ENCODE measurements at places on chromosomes 12 and 14.

DNA sequence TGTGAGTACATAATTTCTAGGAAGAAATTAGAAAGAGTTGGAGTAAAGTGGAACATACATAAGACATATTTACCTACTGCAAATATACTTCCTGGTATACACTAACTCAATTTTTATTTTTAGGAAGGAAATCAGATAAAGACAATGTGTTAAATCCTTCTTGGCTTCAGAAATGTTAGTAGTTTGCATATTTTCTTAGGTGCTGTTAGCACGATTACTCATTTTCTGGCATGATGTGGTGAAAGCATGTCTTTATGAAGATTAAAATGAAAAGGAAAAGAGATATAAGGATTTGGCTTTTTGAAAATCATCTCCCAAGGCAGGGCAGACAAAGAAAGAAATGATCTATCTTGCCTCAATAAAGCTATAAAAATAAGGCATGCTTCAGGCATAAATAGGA, 287.6 kb upstream of the E2F7 start:
- no peak for DNase-seq

- DNase-seq, result no peak
Measured at GRCh38 chr14:101083564-101084435, 180.3 kb upstream of the RTL1 start.

GRCh38 chr12:124764870-124765580, 98.6 kb downstream of the SCARB1 start:
- no peak for DNase-seq

DNA sequence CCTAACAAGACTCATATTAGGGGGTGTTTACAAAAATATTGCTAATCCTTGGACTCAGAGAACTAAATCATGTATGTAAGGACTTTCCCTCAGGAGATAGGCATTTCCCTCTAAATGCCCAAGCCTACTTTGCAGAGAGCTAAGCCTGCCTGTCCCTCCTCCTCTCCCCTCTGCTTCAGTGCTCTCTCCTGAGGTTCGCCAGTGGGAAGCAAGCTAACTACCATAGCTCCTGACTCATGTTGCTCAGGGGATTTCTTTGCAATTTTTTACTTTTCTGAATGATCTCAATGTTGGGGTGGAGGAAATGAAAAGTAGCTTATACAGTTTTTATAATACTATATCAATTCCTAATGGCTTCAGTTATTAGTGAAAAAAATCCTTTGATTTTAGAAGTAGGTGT, 29.6 kb downstream of the IFT43 start:
- DNase-seq, result no peak

- no peak for DNase-seq
Measured at GRCh38 chr14:21846227-21846885, 172.7 kb upstream of the OR4E1 start.

DNA sequence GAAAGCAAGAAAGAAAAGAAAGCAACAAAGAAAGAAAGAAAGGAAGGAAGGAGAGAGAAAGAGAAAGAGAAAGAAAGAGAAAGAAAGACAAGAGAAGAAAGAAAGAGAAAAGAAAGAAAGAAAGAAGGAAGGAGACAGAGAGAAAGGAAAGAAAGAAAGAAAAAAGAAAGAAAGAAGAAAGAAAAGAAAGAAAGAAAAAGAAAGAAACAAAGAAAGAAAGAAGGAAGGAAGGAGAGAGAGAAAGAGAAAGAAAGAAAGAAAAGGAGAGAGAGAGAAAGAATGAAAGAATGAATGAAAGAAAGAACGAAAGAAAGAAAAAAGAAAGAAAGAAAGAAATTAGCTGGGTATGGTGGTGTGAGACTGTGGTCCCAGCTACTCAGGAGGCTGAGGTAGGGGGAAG, 400.1 kb upstream of the MDGA2 start:
- DNase-seq, result no peak

GRCh38 chr12:100302081-100302480, 35.1 kb downstream of the SCYL2 start:
- DNase-seq, result no peak

DNA sequence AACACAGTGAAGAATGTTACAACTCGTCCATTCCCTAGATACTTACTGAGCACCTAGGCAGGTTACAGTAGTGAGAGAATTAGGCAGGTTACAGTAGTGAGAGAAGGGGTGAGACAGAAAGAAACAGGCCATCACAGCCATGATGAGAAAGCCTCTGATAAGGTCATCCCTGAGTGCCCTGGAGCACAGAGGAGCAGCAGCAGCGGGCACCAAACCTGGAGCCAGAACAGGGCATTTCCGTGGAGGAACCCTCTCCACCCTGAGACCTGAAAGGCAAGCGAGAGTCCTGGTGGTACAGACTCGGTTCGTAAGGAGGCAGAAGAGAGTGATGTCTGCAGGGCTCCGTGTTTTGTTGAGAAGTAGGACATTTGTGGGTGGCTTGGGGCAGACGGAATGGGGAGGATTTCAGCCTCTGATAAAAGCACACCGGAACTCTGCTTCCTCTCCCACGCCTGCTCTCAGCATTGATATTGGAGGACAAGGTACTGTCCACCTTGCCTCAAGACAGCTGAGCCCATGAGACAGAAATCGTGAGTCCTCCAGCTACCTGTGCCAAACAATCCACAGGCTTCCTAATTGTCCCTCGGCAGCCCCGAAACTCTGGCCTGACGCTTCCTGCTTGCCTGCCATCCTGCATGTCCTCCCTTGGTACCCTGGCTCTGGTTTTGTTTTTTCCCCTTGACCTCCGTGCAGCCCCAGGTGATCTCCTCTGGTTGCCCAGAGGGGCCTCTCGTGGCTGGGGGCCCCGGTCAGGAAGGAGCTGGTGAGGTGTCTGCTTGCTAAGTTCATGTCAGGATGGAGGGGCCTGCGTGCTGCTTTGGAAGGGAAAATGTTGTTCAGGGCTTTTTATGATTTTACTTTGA, 136.1 kb downstream of the GCH1 start:
- no peak for DNase-seq
